ENCODE measurements at places on chromosomes 2 and 18. TPM values are rescaled to one million over a fixed set of nuclear protein-coding genes. Genes with fewer than 3 reads are reported as not detected.

The CPO gene
- not detected for polyA plus RNA-seq

The TBR1 gene
- polyA plus RNA-seq: 9.4 TPM

The NPHP1 gene
- polyA plus RNA-seq: 3.6 TPM

The ALPI gene
- not detected for polyA plus RNA-seq

The TPO gene
- 0.14 TPM for polyA plus RNA-seq

Measured in brain (organoid and tissue), 16 donors.